ENCODE measurements at places on chromosomes 11 and 22.

DNA sequence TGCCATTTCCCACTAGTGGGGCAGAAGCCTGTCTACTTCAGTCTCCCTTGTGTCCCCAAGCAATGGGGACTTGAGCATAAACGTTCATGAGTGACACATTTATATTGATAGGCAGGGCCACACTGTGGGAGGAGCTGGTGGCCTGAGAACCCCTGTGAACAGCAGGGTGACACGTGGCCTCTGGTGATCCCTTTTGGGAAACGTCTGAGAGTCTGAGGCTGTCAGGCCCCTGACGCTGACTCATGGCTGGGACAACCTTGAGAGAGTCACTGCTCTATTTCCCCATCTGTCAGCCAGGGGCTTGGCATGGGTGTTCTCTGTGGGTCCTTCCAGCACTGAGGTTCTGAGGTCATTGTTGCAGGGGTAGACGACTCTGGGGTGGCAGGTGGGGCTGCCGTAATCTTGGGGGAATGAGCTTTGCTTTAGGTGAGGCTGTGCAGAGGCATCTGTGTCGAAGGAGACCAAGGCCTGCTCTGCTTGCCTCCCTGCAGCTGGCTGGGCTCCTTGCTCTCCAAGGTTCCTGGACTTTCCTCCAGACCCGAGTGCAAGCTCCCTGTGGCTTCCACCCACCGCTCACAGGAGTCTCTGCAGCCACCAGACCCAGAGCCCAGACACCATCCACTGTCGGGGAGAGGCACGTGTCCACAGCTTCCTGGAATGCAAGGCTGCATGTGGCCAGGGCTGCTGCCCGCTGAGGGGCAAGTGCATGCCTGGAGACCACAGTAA is 54.7 kb downstream of the SMIM38 start:
- peak; percentile 13 for DNase-seq

DNA sequence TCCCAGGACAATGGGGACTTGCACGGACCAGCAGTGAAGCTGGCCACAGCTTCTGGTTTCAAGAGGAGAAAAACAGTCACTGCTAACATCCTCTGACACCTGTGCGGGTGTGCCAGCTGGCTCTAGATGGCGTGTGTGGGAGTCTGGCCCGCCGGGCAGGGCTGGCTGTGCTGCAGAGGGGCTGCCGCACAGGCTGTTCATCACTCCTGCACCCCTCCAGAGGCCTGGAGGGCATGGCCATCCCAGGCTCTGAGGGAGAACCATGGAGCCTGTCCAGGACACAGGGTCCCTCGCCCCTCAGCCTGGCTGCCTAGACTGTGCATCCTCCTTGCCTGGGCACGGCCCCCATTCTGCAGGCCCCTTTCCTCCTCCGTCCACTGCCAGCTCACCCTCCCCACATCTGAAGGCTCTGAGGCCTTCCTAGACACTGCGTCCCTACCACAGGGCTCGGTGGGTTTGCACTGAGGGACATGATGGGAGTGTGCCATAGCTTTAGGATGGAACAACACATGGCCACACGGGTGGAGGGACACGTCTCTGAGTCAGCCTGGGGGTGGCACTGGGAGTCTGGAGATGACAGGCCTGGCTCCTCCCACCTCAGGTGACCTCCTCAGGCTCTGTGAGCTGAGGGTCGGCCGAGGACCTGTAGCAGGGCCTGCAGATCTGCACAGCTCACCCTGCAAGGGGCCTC is 42.1 kb upstream of the GNB1L start:
- no peak for DNase-seq

- peak; percentile 42 for DNase-seq
Observed at GRCh38 chr11:47552056-47552565, 821 bp downstream of the CELF1 start.

DNA sequence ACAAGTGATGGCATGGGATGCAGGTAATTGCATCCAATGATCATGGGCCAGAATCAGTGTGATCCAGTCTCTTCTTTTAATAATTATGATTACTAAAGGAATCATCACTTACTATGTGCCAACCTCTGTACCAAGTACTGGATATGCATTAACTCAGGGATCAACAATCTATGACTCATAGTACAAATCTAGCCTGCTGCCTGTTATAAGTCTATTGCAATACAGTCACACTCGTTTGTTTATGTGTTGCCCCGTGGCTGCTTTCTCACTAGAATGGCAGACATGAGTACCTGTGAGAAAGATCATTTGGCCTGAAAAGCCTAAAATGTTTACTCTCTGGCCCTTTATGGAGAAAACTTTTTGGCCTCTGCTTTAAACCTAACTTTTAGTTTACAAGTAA is 45.0 kb downstream of the OR6Q1 start:
- DNase-seq = peak; percentile 68

- DNase-seq = no peak
Observed at GRCh38 chr11:63760487-63761079, 8.0 kb downstream of the ZFTA start.

DNA sequence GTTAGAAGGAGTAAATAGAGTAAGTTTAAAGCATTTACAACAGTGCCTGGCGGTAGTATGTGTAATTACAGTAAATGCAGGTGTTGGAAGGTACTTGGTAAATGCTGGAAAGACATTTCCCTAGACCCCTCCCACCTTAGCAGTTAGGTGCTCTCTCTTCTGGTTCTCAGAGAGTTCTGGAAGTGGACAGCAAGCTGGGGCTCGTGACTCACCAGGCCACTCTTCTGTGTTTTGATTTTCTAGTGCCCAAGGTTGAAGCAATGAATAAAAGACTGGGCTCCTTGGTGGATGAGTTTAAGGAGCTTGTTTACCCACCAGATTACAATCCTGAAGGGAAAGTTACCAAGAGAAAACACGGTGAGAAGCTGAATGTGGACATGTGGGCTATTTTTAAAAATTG is 27.6 kb downstream of the SNU13 start:
- DNase-seq = no peak

GRCh38 chr11:27860811-27861210 is 160.6 kb upstream of the BDNF start:
- DNase-seq = no peak

DNA sequence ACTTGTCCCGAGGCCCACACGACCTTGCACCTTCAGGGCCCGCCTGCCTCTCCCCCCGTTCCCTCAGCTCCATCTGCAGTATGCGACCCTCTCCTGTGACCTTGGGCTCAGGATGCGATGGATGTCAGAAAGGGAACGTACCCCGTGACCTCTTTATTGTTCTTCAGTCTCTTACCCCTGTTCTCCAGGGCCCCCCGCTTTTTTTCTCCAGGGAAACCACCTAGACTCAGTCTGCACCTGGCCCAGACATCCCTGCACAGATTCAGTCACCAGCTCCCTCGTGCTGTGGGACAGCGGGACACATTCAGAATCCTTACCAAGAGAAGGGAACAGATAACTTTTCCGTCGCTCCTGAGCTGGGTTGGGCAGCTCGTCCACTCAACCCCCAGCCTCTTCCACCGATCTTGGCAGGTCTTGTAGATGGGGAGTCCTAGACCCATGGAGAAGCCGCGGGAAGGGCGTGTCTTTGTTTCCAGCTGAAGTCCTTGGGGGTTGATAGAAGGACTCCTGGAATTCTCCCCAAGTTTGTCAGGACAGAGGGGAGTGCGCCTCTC is 1.4 kb upstream of the PHOX2A start:
- DNase-seq = no peak

- no peak for DNase-seq
Observed at GRCh38 chr11:111836162-111836561, 35.2 kb downstream of the ALG9 start.

- DNase-seq = no peak
Observed at GRCh38 chr11:101810546-101810945, 104.3 kb upstream of the CEP126 start.

DNA sequence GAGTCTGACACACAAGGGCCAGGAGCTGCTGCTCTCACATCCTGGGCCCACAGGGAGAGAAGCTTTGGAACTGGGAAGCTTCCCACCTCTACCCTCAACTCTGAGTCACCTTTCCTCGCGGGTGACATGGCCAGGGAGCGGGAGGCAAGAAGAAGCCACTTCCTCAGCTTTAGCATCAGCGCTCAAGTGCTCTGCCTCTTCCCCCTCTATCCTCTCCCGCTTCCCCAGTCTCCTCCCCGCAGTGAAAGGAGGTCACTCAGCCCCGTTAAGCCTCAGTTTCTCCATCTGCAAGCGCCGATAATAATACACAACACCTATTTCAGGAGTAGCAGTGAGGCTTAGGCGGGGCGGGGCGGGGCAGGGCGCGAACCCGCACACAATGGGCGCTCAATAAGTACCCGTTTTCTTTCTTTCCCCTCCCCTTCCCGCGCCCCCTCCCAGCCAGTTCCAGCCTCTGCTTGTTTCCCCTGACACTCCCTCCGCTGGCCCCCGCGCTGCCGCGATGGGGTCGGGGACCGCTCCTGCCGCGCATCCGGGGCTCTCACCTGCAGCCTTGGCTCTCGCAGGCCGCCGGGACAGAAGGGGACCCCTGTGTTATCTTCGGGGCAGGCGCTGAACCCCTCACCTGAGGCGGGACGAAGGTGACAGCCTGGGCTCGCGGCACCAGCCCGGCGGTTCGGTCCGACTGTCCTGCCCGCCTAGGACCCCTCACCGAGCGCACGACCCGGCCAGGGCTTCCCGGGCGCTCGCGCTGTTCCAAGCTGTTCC is 892 bp downstream of the GDPD5 start:
- DNase-seq = no peak

DNA sequence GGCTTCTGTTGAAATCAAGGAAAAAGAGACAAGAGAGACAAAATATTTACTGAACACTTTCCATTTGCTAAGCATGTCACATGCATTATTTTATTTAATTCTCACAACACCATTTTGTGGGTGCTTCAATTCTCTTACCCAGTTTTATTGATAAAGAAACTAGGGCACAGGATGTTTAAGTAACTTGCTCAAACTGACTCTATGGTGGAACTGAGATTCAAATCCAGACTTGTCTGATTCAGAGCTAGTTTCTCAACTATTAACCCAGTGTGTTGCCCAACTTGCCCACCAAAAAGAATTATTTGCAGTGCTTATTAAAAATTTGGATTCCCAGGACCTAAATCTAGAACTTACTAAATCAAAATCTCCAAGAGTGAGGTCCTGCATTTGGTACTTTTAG is 21.5 kb upstream of the MSANTD4 start:
- no peak for DNase-seq

- no peak for DNase-seq
Observed at GRCh38 chr11:3199537-3200295, 18.9 kb downstream of the MRGPRG start.

- no peak for DNase-seq
Observed at GRCh38 chr11:32429477-32429876, 5.9 kb downstream of the WT1 start.

GRCh38 chr11:18714443-18714780 is 11.6 kb downstream of the IGSF22 start:
- DNase-seq = no peak

GRCh38 chr11:62603776-62604299 is 2.2 kb upstream of the MTA2 start:
- DNase-seq = no peak

DNA sequence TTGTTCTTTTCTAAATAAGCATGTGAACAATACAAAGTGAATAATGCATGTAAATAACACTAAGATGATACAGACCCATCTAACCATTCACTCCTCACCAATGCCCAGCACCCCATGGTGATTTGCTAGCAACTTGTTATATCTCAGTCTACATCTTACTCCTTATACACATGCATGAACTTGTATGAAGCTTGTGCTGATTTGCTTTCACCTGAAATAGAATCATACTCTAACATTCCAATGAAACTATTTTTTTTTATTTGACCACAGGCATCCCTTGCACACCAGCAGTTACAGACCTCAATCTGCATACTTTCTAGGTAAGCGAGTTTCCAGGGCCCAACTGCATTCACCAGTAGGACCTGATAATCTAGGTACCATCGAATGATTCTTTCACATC is 873.6 kb downstream of the OPCML start:
- DNase-seq = no peak

- peak; percentile 52 for DNase-seq
Observed at GRCh38 chr22:32590556-32590955, 115.9 kb downstream of the FBXO7 start.

- DNase-seq = no peak
Observed at GRCh38 chr22:23751441-23751996, 607 bp upstream of the ZNF70 start.

DNA sequence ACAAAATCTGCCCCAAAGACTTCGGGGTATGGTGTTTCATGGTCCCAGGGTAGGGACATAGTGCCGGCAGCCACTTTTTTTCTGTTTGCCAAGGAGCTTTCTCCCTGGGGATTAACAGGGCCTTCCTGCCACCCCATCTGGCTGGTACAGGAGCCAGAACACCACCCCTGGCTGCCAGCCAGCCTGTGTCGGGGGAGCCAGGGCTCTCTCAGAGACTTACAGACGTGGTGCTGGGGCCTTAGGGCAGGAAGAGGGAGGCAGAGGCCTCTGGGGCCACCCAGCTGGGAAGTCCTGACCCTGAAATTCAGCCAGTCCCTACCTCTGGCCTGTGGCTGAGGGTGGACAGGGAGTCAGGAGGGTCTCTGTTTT is 52.4 kb upstream of the CDON start:
- DNase-seq = peak; percentile 64

- DNase-seq = peak; percentile 61
Observed at GRCh38 chr22:30327864-30328345, 1.2 kb upstream of the TBC1D10A start.

GRCh38 chr11:34278693-34279297 is 79.0 kb downstream of the ABTB2 start:
- DNase-seq = no peak

DNA sequence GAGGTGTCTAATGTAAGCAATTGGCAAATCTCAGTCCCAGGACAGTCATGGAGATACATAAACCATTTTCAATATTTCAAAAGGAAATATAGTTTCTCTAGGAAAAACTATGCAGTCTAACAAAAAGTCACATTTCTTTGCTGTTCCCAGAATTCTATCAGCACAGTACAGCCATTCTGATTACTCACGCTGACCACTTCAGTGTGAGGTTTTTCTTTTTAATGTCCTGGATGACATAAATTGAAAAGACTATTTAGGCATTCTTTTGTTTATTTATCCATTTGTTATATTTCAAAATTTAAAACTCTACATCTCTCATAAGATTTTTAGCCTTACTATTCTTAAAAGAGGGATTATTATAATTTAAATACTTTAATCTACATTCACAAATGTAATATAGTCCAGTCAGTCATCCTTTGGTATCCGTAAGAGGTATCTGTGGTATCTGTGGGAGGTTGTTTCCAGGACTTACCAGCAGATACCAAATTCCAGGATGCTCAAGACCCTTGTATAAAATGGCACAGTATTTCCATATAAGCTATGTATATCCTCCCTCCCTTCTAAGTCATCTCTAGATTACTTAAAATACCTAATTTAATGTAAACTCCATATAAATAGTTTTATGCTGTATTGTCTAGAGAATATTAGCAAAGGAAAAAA is 331.1 kb upstream of the PITPNB start:
- no peak for DNase-seq

DNA sequence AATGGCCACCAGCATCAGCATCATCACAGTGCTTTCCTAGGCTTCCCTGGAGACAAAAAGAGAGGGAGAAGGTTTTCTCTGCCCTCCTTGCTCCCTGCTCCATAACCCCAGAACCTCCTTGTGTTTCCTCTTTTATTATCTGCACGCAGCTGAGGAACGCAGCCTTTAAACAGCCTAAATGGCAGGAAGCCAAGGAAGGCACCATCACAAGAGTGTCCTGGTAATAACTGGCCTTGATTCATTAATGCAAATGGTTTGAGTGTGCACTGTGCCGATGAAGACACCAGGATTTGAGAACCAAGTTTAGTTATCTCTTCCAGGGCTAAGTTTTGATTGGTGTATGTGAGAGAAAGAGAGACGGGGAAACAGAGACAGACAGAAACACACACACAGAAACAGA is 29.4 kb upstream of the DRD2 start:
- DNase-seq = no peak
